ENCODE measurements at places on chromosomes 5 and 9. TPM values are rescaled to one million over a fixed set of nuclear protein-coding genes. Genes with fewer than 3 reads are reported as not detected.

The CTNNAL1 gene
- total RNA-seq, result 72.3 TPM

The SLCO6A1 gene
- not detected for total RNA-seq

The LCN15 gene
- not detected for total RNA-seq

The TRIP13 gene
- 65.9 TPM for total RNA-seq

The PCDHGB5 gene
- total RNA-seq, result 2.1 TPM

The WDR31 gene
- total RNA-seq, result 0.51 TPM
